ENCODE measurements at places on chromosomes 2 and 18. TPM values are rescaled to one million over a fixed set of nuclear protein-coding genes. Genes with fewer than 3 reads are reported as not detected.

DUSP2 gene
- total RNA-seq = 5.8 TPM

GCG gene
- total RNA-seq = not detected

C1QL2 gene
- not detected for total RNA-seq

CELF4 gene
- total RNA-seq = not detected

GRCh38 chr2:216243026-216243425 lies 129.3 kb downstream of the MARCHF4 start:
- no peak overlapping the region for H3K4me3 ChIP-seq
- no peaks in the 10 kb centered on the region for H3K27me3 ChIP-seq
- H3K36me3 ChIP-seq = no peaks in the 10 kb centered on the region
- no peaks in the 10 kb centered on the region for H3K4me1 ChIP-seq
- no peak overlapping the region for H3K27ac ChIP-seq

DNA sequence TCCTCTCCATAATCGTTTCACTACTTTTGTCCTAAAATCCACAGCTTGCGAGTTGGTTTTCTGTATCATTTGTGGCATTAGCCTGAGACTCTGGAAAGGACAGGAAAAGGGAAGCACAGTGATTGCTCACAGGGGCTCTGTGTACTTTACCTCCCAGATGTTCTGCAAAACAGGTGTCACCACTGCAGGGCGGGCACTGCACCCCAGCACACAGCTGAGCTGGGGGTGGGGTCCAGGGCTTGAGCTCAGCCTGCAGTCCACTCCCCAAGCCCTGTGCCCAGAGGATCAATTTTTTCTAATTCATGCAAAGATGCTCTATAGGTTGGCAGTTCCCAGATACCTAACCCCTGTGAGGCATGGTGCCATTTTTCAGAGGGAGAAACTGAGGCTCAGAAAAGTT lies 119.4 kb upstream of the GLI2 start:
- no peak for DNase-seq
- H3K36me3 ChIP-seq = no peaks in the 10 kb centered on the region
- H3K4me3 ChIP-seq = no peak overlapping the region
- peaks cover 14% of the 10 kb centered on the region for H3K4me1 ChIP-seq

PJVK gene
- 8.8 TPM for total RNA-seq

DNA sequence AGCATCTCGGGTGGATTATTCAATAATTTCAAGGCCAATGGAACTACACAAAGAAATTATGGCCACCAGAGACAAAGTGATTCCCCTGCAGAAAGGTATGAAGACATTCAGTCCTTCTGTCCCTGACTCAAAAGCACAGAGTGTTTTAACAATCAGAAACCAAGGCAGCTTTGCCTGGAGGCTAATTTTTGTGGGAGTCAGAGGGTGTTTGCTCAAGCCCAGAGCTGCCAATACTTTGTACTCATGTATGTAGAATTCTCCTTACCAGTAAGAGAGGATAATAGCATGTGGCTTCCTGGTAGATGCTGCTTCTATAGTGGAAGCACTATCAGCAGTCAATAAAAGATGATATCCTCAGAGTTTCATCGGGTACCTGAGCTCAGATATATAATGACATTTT lies 178.4 kb downstream of the KCNE4 start:
- no peaks in the 10 kb centered on the region for H3K4me1 ChIP-seq
- no peaks in the 10 kb centered on the region for H3K27me3 ChIP-seq
- H3K36me3 ChIP-seq = no peaks in the 10 kb centered on the region

DNA sequence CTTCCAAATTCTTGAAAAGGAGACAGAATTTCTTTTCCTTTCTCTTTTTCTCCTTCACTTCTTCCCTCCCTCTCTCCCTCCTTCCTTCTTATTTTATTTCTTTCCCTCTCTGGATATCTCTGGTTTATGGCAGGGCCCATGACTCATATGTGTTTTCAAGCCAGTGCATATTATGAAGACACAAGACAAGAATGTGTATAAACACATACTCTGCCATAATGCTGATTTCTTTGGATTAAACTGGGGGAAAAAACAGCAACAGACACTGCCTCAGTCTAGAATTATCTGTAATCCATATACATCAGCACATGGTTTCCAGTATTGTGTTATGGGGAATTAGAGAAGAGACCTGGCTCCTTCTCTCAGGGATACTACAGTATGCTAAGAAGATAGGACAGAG lies 82.8 kb upstream of the CPO start:
- H3K4me1 ChIP-seq = peaks cover 11% of the 10 kb centered on the region
- no peak overlapping the region for H3K27ac ChIP-seq
- H3K36me3 ChIP-seq = no peaks in the 10 kb centered on the region
- DNase-seq = peak; percentile 25

- H3K27ac ChIP-seq = no peak overlapping the region
- no peaks in the 10 kb centered on the region for H3K27me3 ChIP-seq
- no peak for DNase-seq
Observed at GRCh38 chr2:139360654-139361053, 580.5 kb upstream of the NXPH2 start.

Measured in stomach (tissue), 19 donors.